ENCODE measurements at places on chromosomes 16 and 17.
A peak's percentile ranks its signal among the peaks of the same experiment; 100 is the strongest.

DNA sequence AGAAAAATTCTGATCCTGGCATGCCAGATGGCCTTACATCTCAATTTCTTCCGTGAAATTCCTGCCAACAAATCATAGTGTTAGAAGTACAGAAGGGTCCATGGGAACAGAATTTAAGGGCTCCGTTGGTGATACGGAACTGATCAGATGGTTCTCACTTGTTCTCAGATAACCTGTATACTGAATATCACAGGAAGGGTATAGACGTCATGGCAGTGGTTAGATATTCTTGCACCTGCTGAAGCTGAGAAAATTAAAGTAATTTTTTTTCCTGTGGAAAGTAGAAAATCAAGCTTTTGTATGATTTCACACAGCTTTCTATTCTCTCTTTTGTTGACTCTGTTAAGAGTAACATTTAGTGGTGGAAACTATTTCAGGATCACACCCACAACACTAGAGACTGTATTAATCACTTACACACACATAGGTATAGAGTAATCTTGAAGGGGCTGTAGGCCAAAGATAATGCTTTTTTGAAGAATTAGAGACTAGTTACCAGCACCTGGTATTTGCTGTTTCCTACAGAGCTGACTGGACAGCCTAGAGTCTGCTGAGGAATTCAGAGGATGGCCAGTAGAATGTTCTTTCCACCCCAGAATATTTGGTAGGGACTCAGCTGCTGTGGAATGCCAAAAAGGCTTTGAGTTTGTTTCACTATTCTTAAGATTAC is 7.5 kb downstream of the TENT4B start:
- no peak for DNase-seq

GRCh38 chr17:55895112-55895759 is 144.4 kb downstream of the PCTP start:
- DNase-seq, result no peak

- peak; percentile 14 for DNase-seq
These were observed 11.3 kb downstream of the WDR45B start for GRCh38 chr17:82636626-82637598.

GRCh38 chr17:80782536-80783427 is 208.9 kb upstream of the CHMP6 start:
- no peak for DNase-seq

- no peak for DNase-seq
These were observed 19.4 kb downstream of the UTS2R start for GRCh38 chr17:82390860-82391435.

DNA sequence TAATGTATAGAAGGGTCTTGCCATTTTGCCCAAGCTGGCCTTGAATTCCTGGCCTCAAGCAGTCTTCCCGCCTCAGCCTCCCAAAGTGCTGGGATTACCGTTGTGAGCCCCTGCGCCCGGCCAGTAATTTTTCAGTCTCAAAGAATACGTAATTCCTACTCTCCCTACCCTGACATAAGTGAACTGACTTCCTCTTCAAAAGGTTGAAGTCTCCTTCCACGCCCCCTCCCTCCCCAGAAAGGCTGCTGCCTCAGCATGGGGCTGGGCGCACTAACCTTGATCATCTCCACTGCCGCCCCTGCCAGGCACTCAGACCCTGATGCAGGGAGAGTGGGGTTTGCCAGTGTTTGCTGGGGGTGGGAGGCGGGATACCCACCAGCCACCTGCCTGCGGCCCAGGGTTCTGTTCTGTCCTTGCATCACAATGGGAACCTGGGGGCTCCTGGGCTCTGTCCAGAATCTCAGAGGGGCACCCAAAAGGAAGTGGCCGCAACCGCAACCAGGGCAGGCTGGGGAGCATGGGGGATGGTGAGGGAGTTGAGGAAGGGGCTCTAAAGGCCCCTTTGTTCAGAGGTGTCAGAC is 27.5 kb downstream of the KIFC3 start:
- DNase-seq, result no peak

DNA sequence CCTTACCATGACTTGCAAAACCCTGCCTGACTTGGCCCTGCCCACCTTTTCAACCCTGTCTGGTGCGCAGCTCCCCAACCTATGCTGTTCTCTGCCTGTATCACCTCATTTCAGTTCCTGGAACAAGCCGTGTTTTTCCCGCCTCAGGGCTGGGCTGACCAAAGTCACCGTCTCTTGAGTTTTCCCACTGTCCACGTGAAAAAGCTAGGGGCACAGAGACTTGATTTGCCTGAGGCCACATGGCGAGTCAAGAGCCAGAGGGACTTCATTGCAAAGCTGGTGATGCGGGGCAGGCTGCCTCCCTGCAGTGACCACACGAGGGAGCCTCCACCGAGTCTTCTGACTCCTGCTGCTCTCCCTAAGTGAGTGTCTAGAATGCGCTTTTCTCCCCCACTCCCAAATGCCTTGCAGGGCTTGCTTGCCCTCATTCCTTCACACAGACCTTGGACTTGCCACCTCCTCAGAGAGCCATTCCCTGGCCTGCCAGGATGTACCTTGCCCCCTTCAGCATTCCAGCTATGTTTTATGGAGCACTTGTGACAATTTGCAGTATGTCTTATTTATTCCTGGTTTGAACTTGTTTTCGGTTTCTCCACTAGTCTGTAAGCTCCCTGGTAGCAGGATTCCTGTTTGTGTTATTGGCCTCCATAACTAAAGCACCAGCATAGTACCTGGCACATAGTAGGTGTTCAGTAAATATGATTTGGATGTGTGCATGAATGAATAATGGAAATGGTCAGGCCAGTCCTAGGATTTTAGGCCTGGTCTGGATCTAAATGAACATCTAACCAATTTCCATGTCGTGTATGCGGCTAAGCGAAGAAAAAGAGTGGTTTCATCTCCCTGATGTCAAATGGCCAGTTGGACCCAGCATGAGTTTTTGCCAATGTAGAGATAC is 252.3 kb downstream of the SNX29 start:
- no peak for DNase-seq

GRCh38 chr17:36148559-36149295 is 27.7 kb downstream of the TBC1D3B start:
- DNase-seq, result peak; percentile 73

DNA sequence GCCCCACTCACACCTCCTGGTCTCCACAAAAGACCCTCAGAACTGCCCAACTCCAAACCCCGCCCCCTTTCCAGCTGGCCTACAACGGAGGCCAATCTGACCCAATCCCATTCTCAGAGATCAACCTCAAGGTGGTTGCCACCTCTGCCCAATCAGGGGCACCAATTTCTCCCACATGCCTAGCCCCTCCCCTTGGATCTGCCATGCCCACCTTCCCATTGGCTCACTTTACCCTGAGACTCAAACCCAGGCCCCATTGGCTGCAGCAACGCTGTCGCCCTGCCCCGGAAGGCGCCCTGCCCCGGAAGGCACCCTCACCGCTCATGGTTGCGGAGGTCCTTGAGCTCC is 10.6 kb downstream of the ZNF668 start:
- no peak for DNase-seq

DNA sequence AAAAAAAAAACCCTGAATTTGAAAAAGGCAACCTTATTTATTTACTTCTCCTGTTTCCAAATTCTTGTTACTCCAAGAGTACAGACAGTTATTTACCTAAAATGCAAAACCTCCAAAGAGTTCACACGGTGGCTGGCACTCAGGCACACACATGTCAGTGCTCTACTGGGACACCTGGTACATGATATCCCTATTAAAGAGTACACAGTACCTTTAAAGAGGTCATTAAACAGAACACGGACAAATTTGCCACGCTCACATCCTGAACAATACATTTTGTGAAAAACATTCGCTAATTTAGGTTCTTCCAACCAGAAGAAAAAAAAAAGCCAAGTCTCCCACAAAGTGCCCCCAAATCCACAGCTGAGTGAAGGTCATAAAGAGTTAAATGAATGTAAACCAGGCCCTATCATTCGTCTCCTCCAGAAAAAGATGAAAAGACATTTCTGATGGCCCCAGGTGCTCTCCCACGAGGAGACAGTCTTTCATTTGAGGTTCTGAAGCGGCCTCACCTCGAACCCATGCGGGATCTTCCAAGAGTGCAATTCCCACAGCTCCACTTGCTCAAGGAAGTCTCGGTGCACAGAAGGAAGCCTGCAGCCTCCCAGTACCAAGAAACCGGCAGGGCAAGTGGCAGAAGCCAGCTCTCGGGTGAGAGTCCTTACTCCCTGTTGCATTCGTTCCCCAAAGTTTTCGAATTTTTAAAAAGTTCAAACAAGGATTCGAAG is 993 bp downstream of the ERN1 start:
- peak; percentile 59 for DNase-seq

DNA sequence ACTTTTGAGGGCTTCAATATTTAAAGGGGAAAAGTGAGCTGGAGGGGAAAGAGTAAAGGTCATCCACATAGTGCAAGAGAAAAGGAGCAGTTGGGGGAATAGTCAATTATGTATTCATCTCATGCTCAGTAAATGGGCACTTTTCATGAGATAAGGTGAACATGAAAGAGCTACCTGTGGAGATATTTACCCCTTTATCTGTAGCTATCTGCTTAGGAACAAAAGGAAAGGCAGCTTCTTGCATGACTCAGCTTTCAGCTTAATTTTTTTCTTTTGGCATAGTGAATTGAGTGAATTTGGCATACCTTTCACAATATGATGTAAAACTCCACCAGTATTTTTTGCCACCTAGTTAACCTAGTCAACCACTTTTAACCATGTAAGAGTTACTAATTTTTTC is 26.4 kb downstream of the CPD start:
- no peak for DNase-seq

GRCh38 chr16:70777973-70778406 is 23.0 kb downstream of the VAC14 start:
- no peak for DNase-seq

GRCh38 chr17:77498791-77499698 is 358.3 kb downstream of the SEC14L1 start:
- DNase-seq, result no peak

DNA sequence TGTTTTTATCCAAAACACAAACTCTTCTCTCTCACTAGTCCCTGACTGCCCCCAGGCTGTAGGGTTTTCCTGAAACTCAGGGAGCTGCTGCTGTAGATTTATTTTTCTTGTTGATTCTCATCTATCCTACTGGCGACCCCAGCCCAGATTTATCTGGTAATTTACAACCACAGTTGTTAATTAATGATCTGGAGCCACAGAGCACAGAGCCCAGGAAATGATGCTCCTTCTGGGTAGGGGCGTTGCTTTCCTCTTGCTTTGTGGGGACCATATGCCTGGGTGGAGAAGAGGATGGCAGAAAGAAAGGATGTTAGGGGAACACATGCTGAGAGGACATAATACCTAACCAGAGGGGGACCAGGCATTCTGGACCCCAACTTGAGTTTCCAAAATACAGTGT is 7.4 kb upstream of the ETV4 start:
- no peak for DNase-seq

Measured in lower lobe of right lung (tissue), 2 donors.